Lower lobe of right lung (tissue), 2 donors: ENCODE measurements at places on chromosomes 1 and 21. TPM values are rescaled to one million over a fixed set of nuclear protein-coding genes. Genes with fewer than 3 reads are reported as not detected.
A peak's percentile ranks its signal among the peaks of the same experiment; 100 is the strongest.

GRCh38 chr1:38029685-38030511 lies 16.7 kb downstream of the POU3F1 start:
- no peak for DNase-seq
- no peak overlapping the region for H3K27ac ChIP-seq
- H3K4me3 ChIP-seq = no peak overlapping the region
- peaks cover 13% of the 10 kb centered on the region for H3K36me3 ChIP-seq
- H3K27me3 ChIP-seq = peaks cover 10% of the 10 kb centered on the region

GRCh38 chr1:201504179-201504631 lies 2.7 kb downstream of the CSRP1 start:
- H3K4me1 ChIP-seq = peaks cover 86% of the 10 kb centered on the region
- peaks cover under 1% of the 10 kb centered on the region for H3K36me3 ChIP-seq
- peak overlapping the region; percentile 79 for H3K4me3 ChIP-seq
- peak overlapping the region; percentile 97 for H3K27ac ChIP-seq
- DNase-seq = no peak

- no peaks in the 10 kb centered on the region for H3K4me1 ChIP-seq
- peaks cover 63% of the 10 kb centered on the region for H3K27me3 ChIP-seq
- H3K27ac ChIP-seq = no peak overlapping the region
- no peak overlapping the region for H3K4me3 ChIP-seq
- DNase-seq = no peak
These were observed 10.5 kb downstream of the TBX15 start for GRCh38 chr1:118977600-118977999.

Gene NR0B2
- total RNA-seq = 2.2 TPM

DNA sequence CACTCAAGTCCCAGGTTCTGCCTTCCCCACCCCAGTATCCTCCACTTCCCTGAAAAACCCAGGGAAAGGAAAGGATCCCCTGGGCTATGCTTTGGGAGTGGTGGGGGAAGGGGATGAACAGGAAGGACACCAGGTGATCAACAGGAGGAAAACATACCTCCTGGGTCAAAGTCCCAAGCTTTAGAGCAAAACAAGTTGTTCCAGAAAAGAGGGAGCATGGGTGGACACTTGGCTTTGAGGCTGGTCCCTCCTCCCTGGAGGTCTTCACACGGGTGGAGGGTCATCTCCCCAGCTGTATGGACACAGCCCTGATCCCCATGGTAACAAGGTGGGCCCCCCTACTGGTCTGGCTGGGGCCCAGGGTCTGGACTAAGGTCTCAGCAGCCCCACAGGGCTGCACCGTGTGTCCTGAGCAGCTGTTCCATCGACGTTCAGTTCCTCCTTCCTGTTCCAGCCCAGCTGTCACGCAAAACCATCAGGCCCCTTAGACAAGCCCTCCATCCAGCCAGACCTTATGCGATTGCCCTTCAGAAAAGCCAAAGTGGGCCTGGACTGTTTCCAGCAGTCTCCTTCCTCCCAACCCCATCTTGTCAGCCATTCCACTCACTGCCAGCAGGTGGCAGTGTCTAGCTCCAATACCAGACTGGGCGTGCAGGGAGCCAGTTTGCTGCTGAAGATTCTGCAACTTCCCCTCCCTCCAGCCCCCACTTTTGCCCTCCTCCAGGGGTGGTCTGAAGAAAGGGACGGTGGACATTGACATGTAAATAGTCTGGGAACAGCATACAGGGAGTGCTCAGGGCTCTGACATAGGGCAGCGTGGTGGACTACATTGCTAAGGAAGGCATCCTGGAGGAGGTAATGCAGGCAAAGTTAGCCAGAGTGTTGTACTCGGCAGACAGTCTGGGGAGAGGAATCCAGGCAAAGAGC lies 2.9 kb upstream of the PDZK1IP1 start:
- H3K36me3 ChIP-seq = no peaks in the 10 kb centered on the region
- DNase-seq = peak; percentile 85
- H3K27me3 ChIP-seq = no peaks in the 10 kb centered on the region
- peak overlapping the region; percentile 25 for H3K27ac ChIP-seq
- H3K4me3 ChIP-seq = no peak overlapping the region

Gene ZNF436
- total RNA-seq = 11.6 TPM

DNA sequence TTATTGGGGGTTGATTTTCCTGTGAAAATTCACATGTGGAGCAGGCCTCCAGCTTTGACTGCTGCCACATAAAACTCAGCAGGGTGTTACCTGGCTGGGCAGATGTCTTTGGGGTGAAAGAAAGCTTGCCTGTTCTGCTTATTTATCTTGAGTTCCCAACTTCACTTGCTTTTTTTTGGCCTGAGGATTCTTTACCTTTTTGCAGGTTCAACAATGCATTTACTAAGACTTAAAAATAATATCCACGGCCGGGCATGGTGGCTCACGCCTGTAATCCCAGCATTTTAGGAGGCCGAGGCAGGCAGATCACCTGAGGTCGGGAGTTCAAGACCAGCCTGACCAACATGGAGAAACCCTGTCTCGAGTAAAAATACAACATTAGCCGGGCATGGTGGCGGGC lies 509.1 kb downstream of the KIF26B start:
- no peaks in the 10 kb centered on the region for H3K4me1 ChIP-seq
- no peak overlapping the region for H3K4me3 ChIP-seq
- no peak overlapping the region for H3K27ac ChIP-seq

Gene TTC39A
- total RNA-seq = 34.9 TPM

DNA sequence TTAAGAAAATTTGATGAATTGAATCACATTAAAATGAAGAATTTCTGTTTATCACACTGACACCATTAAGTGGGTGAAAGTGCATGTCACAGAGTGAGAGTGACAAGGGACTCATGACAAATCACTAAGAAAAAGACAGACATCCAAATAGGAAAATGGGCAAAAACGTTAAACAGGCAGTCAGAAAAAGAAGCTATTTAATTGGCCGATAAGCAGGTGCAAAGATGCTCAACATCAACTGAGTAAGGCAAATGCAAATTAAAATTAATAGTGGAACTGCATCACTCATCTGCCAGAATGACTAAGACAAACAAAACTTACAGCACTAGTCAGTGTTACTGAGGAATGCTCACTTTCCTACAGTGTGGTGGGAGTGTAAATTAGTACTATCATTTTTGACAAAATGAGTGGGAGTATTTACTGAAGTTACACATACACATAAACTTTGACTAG lies 39.2 kb upstream of the RUNX1 start:
- no peaks in the 10 kb centered on the region for H3K4me1 ChIP-seq
- no peaks in the 10 kb centered on the region for H3K36me3 ChIP-seq
- H3K4me3 ChIP-seq = no peak overlapping the region
- no peak overlapping the region for H3K27ac ChIP-seq

Gene TPTE
- total RNA-seq = not detected

GRCh38 chr1:85447006-85447943 lies 17.7 kb downstream of the DDAH1 start:
- H3K36me3 ChIP-seq = no peaks in the 10 kb centered on the region
- no peaks in the 10 kb centered on the region for H3K27me3 ChIP-seq
- no peak overlapping the region for H3K4me3 ChIP-seq

Gene SGIP1
- total RNA-seq = 12.4 TPM

- H3K36me3 ChIP-seq = peaks cover 100% of the 10 kb centered on the region
- H3K4me3 ChIP-seq = no peak overlapping the region
These were observed 50.7 kb downstream of the LRIG2 start for GRCh38 chr1:113123737-113124136.

- DNase-seq = no peak
- no peak overlapping the region for H3K4me3 ChIP-seq
- H3K27me3 ChIP-seq = no peaks in the 10 kb centered on the region
- H3K36me3 ChIP-seq = no peaks in the 10 kb centered on the region
These were observed 43.9 kb upstream of the LYST start for GRCh38 chr1:235910357-235911299.

GRCh38 chr1:215146240-215146975 lies 63.9 kb downstream of the KCNK2 start:
- H3K27ac ChIP-seq = no peak overlapping the region
- no peak overlapping the region for H3K4me3 ChIP-seq
- no peaks in the 10 kb centered on the region for H3K27me3 ChIP-seq
- DNase-seq = no peak
- no peaks in the 10 kb centered on the region for H3K36me3 ChIP-seq

Gene CRYAA
- total RNA-seq = not detected

Gene NKAIN1
- not detected for total RNA-seq

DNA sequence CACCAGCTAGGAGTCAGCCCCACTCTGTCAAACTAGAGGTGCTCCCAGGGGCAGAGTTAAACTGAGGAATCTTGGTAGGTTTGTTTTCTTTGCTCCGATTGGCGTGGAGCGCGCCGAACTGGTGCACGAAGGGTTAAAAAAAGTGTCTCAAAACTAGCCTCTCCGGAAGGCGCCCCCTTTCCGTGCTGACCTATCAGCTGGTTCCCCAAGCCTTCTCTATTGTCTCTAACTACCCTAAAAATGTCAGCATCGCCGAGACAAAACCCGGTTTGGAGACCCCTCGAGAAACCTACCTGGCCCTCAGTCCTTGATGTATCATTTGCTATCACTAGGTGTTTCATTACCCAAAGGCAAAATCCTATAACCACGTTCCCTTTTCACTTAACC lies 2.2 kb downstream of the TGFB2 start:
- H3K4me3 ChIP-seq = peak overlapping the region; percentile 64
- peak overlapping the region; percentile 81 for H3K27ac ChIP-seq
- H3K27me3 ChIP-seq = no peaks in the 10 kb centered on the region
- H3K36me3 ChIP-seq = no peaks in the 10 kb centered on the region
- H3K4me1 ChIP-seq = peaks cover 22% of the 10 kb centered on the region

DNA sequence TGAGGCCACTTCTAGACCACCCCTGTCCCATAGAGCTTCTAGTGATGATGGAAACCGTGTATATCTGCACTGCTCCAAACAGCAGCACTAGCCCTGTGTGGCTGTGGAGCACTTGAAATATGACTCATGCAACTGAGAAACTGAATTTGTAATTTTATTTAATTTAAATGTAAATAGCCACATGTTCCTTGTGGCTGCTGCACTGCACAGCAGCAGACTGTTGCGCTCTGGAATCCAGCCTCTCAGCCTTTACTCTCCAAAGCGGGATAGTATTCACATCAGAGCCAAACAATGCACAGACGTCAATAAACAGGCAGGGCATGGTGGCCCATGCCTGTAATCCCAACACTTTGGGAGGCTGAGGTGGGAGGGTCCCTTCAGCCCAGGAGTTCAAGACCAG lies 12.0 kb downstream of the CAPN2 start:
- no peaks in the 10 kb centered on the region for H3K27me3 ChIP-seq
- H3K36me3 ChIP-seq = peaks cover 57% of the 10 kb centered on the region
- H3K27ac ChIP-seq = peak overlapping the region; percentile 20

- H3K4me1 ChIP-seq = no peaks in the 10 kb centered on the region
- H3K27me3 ChIP-seq = no peaks in the 10 kb centered on the region
- no peak for DNase-seq
- no peaks in the 10 kb centered on the region for H3K36me3 ChIP-seq
- no peak overlapping the region for H3K27ac ChIP-seq
These were observed 875.8 kb downstream of the USP25 start for GRCh38 chr21:16605597-16605996.

DNA sequence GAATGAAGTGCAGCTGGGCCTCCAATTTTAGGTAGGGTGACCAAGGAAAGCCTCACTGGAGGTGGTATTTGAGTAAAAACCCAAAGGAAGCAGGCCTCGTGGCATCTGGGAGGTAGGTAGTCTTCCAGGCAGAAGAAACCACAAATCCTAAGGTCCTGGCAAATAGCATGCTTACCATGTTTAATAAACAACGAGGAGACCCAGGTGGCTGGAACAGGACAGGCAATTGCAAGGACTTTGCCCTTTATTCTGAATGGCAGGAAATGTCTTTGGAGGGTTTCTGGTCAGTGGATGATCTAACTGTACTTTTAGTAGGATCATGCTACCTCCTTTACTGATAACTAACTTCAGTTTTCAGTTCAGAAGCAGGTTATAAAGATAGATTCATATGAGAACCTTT lies 52.2 kb downstream of the EPB41 start:
- H3K36me3 ChIP-seq = no peaks in the 10 kb centered on the region
- H3K4me1 ChIP-seq = no peaks in the 10 kb centered on the region
- no peaks in the 10 kb centered on the region for H3K27me3 ChIP-seq
- H3K27ac ChIP-seq = no peak overlapping the region
- no peak for DNase-seq
- no peak overlapping the region for H3K4me3 ChIP-seq

- H3K27me3 ChIP-seq = no peaks in the 10 kb centered on the region
- DNase-seq = no peak
- no peaks in the 10 kb centered on the region for H3K4me1 ChIP-seq
- H3K4me3 ChIP-seq = peak overlapping the region; percentile 4
- H3K27ac ChIP-seq = no peak overlapping the region
- H3K36me3 ChIP-seq = no peaks in the 10 kb centered on the region
These were observed 156.6 kb downstream of the AK5 start for GRCh38 chr1:77438236-77438913.

GRCh38 chr1:180250499-180250770 lies 20.4 kb downstream of the LHX4 start:
- no peak overlapping the region for H3K4me3 ChIP-seq
- peaks cover 22% of the 10 kb centered on the region for H3K27me3 ChIP-seq
- no peaks in the 10 kb centered on the region for H3K36me3 ChIP-seq
- no peak overlapping the region for H3K27ac ChIP-seq
